ENCODE measurements at places on chromosomes 3 and 15. TPM values are rescaled to one million over a fixed set of nuclear protein-coding genes. Genes with fewer than 3 reads are reported as not detected.

The HHLA2 gene
- 2.3 TPM for total RNA-seq

The PCOLCE2 gene
- 20.7 TPM for total RNA-seq

The DRD3 gene
- total RNA-seq = not detected

The DCP1A gene
- total RNA-seq = 12.2 TPM

The ZPLD1 gene
- not detected for total RNA-seq

The EOMES gene
- 0.89 TPM for total RNA-seq

The CLDN18 gene
- total RNA-seq = 134 TPM

The SLC6A20 gene
- 20.1 TPM for total RNA-seq

The LRTM1 gene
- total RNA-seq = not detected

The DET1 gene
- 4.1 TPM for total RNA-seq

The FYCO1 gene
- 84.9 TPM for total RNA-seq

The TRIM59 gene
- total RNA-seq = 3.0 TPM

The PPM1L gene
- total RNA-seq = 26.8 TPM

The TMEM40 gene
- total RNA-seq = 1.0 TPM

The EHD4 gene
- 23.0 TPM for total RNA-seq

The LRRC3B gene
- not detected for total RNA-seq

The TM4SF18 gene
- total RNA-seq = 2.1 TPM

The GUCA1C gene
- total RNA-seq = not detected

The HEXA gene
- 256 TPM for total RNA-seq

The SLC35A5 gene
- total RNA-seq = 36.8 TPM

The SLC12A6 gene
- 35.3 TPM for total RNA-seq

The GOLGA8A gene
- total RNA-seq = 63.2 TPM

The UBE2E1 gene
- total RNA-seq = 85.9 TPM

The FANCD2OS gene
- total RNA-seq = not detected

The CDHR4 gene
- total RNA-seq = 7.9 TPM

The SCN11A gene
- total RNA-seq = 0.15 TPM

The DAPK2 gene
- total RNA-seq = 101 TPM

The CEP70 gene
- 27.6 TPM for total RNA-seq

Data from upper lobe of left lung (tissue), 6 donors.